GM06990 (cell line): ENCODE measurements at places on chromosomes 5 and 9.

GRCh38 chr9:76438841-76439588 lies 20.0 kb upstream of the GCNT1 start:
- DNase-seq, result peak; percentile 75

DNA sequence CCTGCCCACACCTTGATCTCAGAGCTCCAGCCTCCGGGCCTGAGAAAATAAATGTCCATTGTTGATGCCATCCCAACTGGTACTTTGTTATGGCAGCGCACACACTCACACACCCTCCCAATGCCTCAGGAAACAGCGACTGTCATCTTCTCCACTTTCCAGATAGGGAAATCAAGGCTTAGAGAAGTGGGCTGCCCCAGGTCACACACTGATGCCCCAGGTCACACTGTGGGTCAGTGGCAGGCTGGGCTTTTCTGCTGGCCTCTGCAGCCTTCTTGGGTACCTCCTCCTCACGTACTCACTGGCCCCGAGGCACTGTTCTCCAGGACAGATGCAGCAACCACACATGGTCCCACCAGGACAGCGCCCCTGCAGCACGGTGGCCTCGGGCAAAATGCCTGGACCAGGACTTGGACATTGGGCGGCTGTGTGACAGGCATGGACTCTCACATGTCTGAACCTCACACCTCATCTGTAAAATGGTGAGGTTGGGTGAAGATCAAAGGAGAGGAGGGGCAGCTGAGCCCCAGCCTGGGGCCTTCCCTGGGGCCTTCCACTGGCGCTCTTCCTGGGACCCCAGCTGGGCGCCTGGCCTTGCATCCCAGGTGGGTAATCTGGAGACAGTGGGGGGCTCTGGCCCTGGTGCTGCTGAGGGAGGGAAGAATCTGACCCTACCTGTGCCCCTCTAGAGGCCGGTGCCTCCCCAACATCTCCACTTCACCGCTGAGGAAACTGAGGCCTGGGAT lies 156.0 kb downstream of the COL23A1 start:
- DNase-seq, result no peak

- no peak for DNase-seq
Observed at GRCh38 chr9:32899181-32899580, 102.2 kb downstream of the APTX start.

GRCh38 chr5:24850926-24851486 lies 206.2 kb upstream of the CDH10 start:
- DNase-seq, result no peak

DNA sequence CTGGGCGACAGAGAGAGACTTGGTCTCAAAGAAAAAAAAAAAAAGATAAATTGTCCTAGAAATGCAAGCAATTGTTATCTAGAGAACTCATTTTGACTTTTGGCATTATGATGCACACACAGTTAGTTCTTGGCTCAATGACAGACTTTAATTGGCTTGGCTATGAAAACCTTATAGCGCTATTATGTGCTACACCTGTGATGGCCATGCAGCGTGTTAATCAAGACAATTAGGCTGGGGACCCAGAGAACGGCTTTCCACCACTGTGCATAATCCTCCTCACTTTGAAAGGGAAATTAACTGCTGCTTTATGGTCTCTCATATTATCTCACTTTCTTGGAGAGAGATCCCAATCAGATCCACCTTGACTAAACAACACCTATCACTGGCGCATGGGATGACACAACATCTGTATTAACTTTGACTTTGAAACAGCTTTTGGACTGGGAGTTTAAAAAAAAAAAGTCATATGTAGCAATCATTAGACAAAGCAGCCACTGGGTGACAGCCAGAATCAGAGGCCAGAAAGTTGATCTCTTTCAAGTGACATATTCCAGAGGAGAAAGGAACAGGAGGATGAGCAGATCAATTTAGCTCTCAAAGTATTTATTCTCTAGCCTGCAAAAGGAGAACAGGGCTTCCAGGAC lies 132.5 kb downstream of the PPP2R2B start:
- no peak for DNase-seq

- no peak for DNase-seq
Observed at GRCh38 chr9:98215821-98216220, 23.4 kb upstream of the CORO2A start.

GRCh38 chr9:94818178-94818541 lies 91.7 kb downstream of the AOPEP start:
- DNase-seq, result no peak

DNA sequence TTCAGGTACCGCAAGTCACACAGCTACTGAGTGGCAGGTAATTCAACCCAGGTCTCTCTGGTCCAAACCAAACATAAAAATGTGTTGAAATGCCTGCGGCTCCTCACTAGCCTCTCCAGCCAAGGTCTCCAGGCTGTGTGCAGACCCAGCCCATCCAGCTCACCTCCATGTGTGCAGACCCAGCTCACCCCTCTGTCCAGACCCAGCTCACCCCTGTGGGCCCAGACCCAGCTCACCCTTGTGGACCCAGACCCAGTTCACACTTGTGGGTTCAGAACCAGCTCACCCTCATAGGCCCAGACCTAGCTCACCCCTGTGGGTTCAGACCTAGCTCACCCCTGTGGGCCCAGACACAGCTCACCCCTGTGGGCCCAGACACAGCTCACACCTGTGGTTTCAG lies 188.0 kb upstream of the ADCY2 start:
- DNase-seq, result no peak

- peak; percentile 73 for DNase-seq
Observed at GRCh38 chr5:6652025-6652424, 18.8 kb downstream of the SRD5A1 start.

DNA sequence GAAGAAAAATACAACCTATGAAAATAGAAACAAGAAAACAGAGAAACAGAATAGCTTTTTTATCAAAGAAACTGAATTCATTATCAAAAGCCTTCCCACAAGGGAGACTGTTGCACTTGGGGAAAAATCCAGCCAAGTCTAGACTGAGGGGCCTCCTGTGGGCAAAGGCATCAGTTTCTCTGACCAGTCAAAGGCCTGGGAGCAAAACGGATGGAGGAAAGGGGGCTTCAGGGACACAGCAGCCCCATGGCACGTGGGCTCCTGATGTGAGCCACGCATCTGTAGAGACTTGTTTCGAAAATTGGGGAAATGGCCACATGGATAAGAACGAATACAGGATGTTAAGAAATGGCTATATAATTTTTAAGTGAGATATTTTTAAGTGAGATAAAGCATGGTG lies 21.1 kb downstream of the ZDHHC11B start:
- DNase-seq, result no peak

DNA sequence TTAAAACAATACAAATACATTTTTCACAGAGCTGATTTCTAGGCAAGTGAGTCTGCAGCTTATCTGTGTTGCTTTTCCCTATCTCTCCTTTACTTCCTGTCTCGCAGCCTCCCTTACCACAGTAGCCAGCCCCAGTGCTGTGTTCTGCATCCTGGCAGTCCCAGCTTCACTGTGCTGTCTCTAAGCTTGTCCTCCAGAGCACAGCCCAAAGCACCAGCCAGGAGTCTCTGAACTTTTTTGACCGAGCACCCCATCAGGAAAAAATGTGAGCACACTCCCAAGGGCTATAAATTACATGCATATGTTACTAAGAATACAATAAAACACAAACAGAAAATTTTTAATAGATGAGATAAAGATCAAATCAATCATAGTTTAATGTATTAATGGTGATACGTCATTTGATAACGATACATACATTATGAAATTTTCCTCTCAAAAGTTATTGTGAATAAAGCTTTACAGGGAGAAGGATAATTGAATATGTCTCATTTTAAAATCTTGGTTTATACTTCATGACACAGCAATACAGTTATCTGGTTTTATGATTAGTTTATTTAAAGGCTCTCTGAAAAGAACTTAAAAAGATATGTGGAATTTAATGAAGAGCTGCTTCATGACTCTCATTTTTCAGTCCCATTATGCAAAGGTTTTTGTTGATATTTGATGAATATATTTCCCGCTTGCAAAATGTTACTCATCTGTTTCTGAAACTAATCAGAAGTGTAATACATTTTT lies 7.3 kb upstream of the RHOBTB3 start:
- DNase-seq, result no peak

- no peak for DNase-seq
Observed at GRCh38 chr5:16493261-16493660, 27.7 kb upstream of the ZNF622 start.

GRCh38 chr9:129656795-129657390 lies 8.6 kb upstream of the PRRX2 start:
- DNase-seq, result no peak

DNA sequence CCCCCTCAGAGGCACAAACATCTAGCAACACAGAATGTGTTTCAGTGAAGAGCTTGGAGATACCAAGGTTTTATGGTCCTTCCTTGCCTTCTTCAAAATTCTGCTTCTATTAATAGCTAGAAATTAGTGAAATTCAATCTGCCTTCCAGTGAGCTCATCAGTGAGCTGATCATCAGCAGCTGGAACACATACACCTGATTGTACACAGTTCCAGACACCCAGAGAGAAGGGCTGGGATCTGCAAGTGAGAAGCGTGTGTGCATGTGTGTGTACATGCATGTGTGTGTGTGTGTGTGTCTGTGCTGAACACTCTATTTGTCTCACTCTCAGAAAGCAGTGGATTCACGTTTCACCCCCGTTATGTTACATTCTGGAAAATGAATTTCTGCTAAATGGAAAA lies 28.5 kb downstream of the CFAP90 start:
- DNase-seq, result no peak

GRCh38 chr5:147169901-147170300 lies 64.9 kb upstream of the STK32A start:
- DNase-seq, result no peak

DNA sequence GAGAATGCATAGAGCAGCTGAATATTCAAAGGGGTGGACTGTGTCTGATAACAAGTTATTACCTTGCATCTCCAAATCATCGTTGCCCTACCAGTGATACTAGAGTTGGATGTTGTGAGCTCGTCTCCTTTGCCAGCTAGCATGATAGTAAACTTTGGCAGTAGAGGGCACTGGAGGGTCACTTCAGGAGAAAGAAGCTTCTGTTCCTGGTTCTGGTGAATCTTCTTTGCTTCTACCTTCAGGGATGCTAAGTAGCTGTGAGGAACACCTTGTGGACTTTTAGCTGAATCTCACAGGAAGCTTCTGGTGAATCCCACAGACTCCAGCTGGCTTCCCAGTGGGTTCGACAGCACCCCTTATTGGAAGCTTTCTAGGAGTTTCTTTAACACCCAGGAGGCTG lies 626.6 kb upstream of the SGCD start:
- no peak for DNase-seq

DNA sequence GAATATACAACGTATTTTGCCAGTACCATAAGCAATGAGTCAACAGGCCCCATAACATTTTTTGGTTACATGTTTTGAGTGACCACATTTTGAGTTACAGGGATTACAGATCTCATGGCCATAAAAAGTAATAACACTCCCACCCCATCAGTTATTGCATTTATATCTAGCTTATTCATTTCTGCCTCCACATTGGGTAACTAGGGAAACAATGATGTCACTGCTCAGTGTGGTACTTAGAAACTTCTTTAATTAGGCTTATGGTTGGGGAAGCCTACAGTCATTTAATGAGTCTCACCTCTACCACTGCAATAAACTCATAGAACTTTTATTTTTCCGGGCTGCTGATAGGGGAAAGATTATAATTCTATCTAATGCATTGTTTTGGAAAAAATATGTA lies 39.9 kb upstream of the SMIM15 start:
- DNase-seq, result peak; percentile 46

GRCh38 chr5:150734579-150735384 lies 24.0 kb downstream of the DCTN4 start:
- peak; percentile 52 for DNase-seq

GRCh38 chr5:143887903-143888665 lies 76.1 kb downstream of the HMHB1 start:
- DNase-seq, result no peak

GRCh38 chr5:172407241-172407691 lies 47.1 kb downstream of the SH3PXD2B start:
- DNase-seq, result no peak

- DNase-seq, result no peak
Observed at GRCh38 chr9:137544176-137544760, 5.9 kb downstream of the PNPLA7 start.

DNA sequence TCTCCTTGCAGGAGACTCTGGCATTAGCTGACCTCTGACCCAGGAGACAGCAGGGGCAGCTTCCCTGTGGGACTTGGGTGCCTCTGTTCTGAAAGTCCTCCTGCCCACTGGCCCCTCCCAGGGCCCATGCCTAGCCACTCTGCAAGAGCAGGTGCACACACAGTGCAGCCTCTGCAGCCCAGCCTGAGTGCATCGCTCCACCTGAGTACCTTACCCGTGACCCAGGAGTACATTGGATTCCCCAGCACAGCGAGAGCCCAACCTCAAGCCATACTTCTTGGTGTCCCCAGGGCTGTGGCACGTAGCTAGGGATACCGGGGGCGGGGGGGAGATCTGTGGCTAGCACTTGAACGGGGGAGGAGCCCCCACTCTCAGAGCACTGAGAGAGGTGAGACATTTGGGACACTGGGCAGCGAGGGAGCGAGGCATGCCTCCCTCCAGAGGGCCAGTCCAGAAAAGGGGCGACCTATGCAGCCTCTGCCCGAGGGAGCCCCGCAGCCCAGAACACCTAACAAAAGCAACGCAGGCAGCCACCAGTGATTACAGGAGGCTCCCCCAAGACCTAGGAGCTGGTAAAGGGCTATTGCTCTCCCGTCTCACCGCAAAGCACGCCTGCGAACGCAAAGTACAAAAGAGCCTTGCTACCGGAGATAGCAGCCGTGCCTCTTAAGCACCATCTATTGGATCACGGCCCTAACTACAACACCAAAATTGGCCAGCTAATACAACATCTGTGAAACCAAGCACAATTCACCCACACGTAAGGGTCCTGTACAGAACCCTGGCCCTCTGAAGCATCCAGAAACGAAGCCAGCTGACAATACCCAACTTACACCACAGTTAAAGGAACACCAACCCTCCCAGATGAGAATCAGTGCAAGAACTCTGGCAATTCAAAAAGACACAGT lies 826 bp upstream of the PRDM9 start:
- no peak for DNase-seq

DNA sequence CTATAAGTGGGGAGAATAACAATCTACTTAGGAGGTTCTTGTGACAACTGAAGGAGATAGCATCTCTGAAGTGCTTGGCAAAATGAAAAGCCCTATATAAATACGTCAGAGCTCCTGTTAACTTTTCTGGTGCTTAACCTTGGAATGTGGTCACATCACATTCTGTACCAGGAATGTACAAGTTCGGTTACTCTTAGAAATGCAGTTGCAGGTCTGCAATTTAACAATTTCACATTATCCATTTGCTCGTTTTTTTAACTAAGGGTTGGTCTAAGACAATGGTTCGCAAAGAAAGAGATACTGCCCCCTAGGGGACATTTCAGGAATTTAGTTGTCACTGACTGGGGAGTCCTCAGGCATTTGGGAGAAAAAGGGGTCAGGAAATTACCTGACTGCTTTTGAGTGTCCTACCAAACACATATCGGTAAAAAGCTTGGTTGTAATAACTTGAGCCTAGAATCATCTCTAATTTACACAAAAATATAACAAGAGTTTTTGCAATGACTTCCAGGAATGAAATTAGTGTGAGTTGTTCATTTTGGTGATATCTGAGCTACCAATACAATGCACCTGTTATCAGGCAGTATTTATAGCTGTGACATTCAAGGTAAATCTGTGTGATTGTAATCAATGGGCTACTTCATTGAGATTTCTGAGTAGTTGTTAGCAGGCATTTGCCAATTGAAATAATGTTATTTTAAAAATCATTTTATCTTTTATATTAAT lies 5.4 kb upstream of the HBEGF start:
- no peak for DNase-seq

GRCh38 chr9:23542438-23542837 lies 283.6 kb downstream of the ELAVL2 start:
- DNase-seq, result no peak

GRCh38 chr5:93294199-93294598 lies 286.8 kb downstream of the NR2F1-AS1 start:
- no peak for DNase-seq

- no peak for DNase-seq
Observed at GRCh38 chr5:3994628-3995027, 399.0 kb downstream of the IRX1 start.
